Activated CD8-positive, alpha-beta memory T cell treated with anti-CD3 and anti-CD28 coated beads for 24 hours (primary cell): ENCODE measurements at places on chromosomes 11 and 22.
A peak's percentile ranks its signal among the peaks of the same experiment; 100 is the strongest.

- DNase-seq = no peak
These were observed 86.5 kb downstream of the FAM76B start for GRCh38 chr11:95703049-95703448.

- DNase-seq = peak; percentile 67
These were observed 42.5 kb downstream of the SFI1 start for GRCh38 chr22:31538815-31539214.

- peak; percentile 28 for DNase-seq
These were observed 27.5 kb upstream of the KRTAP5-7 start for GRCh38 chr11:71499546-71499945.

DNA sequence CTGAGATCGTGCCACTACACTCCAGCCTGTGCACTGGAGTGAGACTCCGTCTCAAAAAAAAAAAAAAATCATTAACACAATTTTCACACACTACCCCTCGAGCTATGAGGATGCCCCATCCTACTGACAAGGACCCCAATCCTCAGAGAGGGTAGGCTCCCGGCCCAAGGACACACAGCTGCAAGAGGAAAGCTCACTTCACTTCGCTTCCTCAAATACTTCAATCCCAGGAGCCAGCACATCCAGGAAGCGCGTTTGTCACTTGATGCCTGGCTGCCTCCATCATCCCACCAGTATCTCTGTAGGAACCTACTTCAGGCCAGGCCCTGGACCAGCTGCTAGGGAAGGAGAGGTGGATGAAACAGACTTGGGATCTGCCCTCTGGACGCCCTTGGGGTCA, 144.0 kb downstream of the CRYBB2 start:
- no peak for DNase-seq

GRCh38 chr11:43830928-43831440, 49.6 kb upstream of the ALKBH3 start:
- DNase-seq = peak; percentile 65

- DNase-seq = peak; percentile 50
These were observed 19.8 kb downstream of the KCNQ1 start for GRCh38 chr11:2464451-2465165.

GRCh38 chr11:65569164-65569972, 909 bp upstream of the ZNRD2 start:
- DNase-seq = no peak

- DNase-seq = no peak
These were observed 14.0 kb upstream of the SESN3 start for GRCh38 chr11:95245038-95245437.

GRCh38 chr22:19508024-19508776, 16.0 kb downstream of the CLDN5 start:
- DNase-seq = no peak

DNA sequence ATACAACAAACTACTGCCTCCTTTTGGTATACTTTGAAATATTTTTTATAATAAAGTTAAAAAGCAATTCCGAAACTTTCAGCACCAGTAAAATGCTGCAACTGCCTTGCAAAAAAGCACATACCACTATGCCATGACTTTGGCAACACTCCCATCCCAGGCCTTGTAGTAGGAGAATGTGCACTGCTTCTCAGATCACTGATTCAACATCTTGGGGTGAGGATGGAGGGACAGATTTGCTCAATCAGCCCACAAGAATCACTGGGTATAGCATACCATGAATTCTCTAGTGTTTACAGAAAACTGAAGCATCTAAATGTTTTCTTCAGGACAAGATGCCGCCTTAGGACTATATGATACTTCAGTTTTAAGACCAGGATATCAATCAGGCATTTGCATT, 14.9 kb downstream of the EIF4ENIF1 start:
- no peak for DNase-seq

- no peak for DNase-seq
These were observed 5.6 kb upstream of the PYGM start for GRCh38 chr11:64765291-64765850.

GRCh38 chr11:122002047-122002446, 114.0 kb downstream of the BLID start:
- DNase-seq = no peak

DNA sequence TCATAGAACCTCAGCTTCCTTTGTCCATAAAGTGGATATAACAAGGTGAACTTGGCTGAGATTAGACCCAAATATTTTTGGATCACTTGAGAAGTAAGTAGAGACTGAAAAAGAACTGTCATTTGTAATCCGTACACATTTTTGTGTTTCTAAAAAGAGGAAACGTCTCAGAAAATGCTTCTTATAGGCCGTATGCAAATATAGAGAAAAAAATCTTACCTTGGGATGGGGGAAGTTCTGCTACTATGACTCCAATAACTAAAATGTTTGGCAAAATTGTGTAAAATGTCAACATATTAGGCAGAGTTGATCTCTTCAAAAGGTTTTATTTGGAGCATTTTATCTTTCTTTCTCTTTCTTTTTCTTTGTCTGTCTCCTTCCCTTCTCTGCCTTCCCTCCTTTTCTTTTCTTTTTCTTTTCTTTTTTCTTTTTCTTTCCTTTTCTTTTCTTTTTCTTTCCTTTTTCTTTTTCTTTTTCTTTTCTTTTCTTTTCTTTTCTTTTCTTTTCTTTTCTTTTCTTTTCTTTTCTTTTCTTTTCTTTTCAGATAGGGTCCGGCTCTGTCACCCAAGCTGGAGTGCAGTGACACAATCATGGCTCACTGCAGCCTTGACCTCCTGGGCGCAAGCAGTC, 48.2 kb downstream of the ADM start:
- no peak for DNase-seq
